Tibial nerve (tissue), 4 donors: ENCODE measurements at places on chromosomes 5 and 9. TPM values are rescaled to one million over a fixed set of nuclear protein-coding genes. Genes with fewer than 3 reads are reported as not detected.

Gene PTGES
- 25.3 TPM for total RNA-seq

Gene PRDM9
- total RNA-seq = not detected

GRCh38 chr5:122405751-122406150 is 93.7 kb downstream of the SNCAIP start:
- DNase-seq = no peak

DNA sequence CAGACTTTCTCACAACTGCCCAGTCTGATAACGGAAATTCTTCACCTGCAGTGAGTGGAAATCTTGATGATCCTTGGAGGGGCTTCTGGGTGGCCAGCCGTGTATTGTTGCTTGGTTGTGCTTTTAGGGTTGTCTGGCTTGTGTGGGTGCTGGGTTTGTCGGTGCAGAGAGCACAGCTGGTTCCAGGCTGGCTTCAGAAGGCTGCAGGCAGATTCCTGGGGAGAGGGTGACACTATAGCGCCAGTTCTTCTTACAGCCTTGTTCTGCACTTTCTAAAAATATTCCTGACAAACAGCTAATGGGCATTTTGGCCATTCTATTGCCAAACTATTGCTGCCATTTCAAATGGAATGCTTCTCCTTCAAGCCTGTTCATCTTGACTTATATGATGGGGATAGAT is 99.3 kb downstream of the PDZD2 start:
- no peak for DNase-seq

- no peak for DNase-seq
Observed at GRCh38 chr9:134743853-134744252, 102.2 kb downstream of the COL5A1 start.

DNA sequence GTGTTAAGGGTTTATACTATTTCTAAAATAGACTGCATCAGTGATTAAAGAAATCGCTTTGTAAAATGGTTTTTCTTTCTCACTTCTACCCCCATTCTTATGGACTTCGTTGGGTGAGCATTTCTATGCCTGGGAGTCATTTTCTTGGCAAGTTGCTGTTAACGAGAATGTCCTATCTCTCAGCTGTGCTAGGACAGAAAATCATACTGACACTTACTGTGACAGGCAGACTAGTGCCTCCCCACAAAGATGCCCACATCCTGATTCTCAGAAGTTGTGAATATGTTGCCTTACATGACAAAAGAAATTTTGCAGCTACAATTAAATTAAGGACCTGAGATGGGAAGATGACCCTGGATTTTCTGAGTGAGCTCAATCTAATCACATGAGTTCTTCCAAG is 65.1 kb upstream of the NMUR2 start:
- no peak for DNase-seq

DNA sequence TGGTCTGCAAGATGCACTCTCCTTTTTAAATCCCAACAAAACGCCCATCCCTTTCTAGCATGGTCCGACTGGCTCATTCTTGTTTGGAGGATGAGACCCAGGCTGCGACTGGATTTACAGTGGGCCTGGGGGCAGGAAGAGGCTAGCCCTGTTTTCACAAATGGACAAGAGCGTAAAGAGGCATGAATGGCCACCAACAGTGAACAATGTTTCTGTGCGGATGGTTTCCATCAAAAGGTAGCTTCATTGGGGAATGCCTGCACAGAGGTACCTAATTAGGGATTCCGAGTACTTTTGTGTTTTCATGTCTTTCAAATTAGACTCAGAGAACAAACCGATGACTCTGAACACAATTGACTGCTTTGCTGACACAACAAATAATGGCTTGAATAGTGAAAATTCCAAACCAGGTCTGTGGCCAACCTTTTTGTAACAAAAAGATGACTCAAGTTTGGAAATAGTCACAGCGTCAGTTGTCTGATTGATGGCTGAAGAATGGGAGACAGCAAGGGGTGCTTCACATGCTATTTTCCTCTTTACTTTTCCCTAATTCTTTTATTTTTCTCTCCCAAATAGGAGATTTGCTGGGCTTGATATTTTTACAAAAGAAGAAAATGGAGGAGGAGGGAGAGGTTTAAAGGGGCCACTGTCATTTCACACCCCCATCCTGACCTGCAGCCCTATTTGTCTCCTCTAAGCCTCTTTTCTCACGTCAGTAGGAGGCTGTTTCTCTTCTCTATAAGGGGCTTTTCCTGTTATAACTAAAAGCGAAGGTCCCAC is 208.1 kb upstream of the S1PR3 start:
- no peak for DNase-seq

DNA sequence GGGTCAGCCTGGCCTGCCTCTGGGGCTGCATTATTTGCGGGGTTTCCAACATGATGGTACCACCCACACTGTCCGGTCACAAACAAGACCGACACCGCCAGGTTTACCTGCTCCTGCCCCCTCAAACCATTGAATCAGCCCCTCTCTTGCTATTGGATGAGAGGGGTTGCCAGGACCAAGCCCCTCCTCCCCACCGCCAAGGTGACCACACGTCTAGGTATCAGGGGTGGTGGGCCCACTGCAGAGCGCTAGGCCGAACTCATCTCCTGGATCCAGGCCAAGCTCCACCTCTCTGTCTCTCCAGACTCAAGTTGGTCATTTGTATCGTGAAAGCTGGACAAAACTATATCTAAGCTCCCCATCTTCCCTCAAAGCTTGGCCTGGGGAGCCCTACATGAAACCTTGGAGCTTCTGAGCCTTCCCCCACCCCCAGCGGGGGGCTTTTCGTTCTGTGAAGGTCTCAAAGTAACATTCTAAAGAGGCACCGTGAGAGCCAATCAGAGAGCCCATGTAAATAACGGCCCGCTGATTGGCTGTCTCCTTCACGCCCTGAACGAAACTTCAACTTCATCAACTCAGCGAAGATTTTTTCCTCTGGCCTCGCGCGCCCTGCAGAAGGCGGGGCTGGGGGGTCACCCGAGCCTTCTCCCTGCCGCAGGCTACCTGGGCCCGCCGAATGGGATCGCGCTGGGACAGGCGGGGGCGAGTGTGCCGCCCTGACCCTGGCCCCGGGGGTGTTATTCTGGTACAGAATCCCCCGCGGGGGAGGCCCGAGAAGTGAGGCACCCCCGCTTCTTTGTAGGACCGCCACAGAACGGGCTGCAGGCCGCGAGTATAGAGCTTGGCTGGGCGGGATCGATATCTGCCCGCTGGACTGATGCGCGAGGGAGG is 49.6 kb upstream of the PSD2 start:
- DNase-seq = peak; percentile 38
